ENCODE measurements at places on chromosomes 11 and 22. TPM values are rescaled to one million over a fixed set of nuclear protein-coding genes. Genes with fewer than 3 reads are reported as not detected.

The YPEL4 gene
- total RNA-seq = 0.54 TPM

The TAGLN gene
- total RNA-seq = 2.1 TPM

The OR56A1 gene
- total RNA-seq = not detected

- H3K36me3 ChIP-seq = no peaks in the 10 kb centered on the region
- H3K4me3 ChIP-seq = no peak overlapping the region
- H3K4me1 ChIP-seq = no peaks in the 10 kb centered on the region
- no peak overlapping the region for H3K27ac ChIP-seq
- no peak for DNase-seq
- H3K27me3 ChIP-seq = peaks cover 29% of the 10 kb centered on the region
Measured at GRCh38 chr22:44906248-44906936, 103.4 kb downstream of the PHF21B start.

DNA sequence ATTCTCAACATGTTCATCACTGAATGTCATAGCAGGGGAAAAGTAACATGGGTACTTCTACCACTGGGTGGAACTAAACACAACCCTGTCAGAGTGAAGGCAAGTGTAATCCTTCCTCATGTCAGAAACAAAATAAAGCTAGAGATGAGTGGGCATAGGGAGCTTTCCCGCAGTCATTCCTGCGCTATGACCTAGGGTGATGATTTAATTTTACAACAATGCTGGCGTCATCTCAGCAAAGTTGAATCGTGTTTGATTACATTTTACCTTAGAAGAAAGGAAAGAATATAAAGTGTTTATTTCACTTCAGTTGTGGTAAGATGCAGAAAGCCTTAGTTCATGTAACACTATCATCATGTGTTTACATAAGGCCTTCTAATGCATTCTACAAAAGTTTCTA, 355.6 kb downstream of the METTL15 start:
- H3K4me3 ChIP-seq = no peak overlapping the region
- no peaks in the 10 kb centered on the region for H3K36me3 ChIP-seq
- no peak for DNase-seq
- no peaks in the 10 kb centered on the region for H3K27me3 ChIP-seq

- H3K27me3 ChIP-seq = no peaks in the 10 kb centered on the region
- no peaks in the 10 kb centered on the region for H3K36me3 ChIP-seq
- H3K27ac ChIP-seq = no peak overlapping the region
- no peak for DNase-seq
Measured at GRCh38 chr11:121039971-121040613, 16.2 kb downstream of the TBCEL start.

GRCh38 chr22:49856343-49856742, 2.7 kb downstream of the ZBED4 start:
- H3K36me3 ChIP-seq = peaks cover 3% of the 10 kb centered on the region
- H3K27ac ChIP-seq = no peak overlapping the region
- peaks cover 44% of the 10 kb centered on the region for H3K4me1 ChIP-seq
- DNase-seq = no peak

- H3K36me3 ChIP-seq = peaks cover 3% of the 10 kb centered on the region
- H3K27ac ChIP-seq = no peak overlapping the region
- peaks cover 38% of the 10 kb centered on the region for H3K4me1 ChIP-seq
Measured at GRCh38 chr22:47091246-47091651, 328.8 kb downstream of the TBC1D22A start.

GRCh38 chr11:83292709-83293456, 6.7 kb upstream of the CCDC90B start:
- H3K4me1 ChIP-seq = peaks cover 11% of the 10 kb centered on the region
- no peak overlapping the region for H3K27ac ChIP-seq
- H3K27me3 ChIP-seq = peaks cover 2% of the 10 kb centered on the region
- peak overlapping the region; percentile 58 for H3K4me3 ChIP-seq

GRCh38 chr11:73451896-73452295, 75.7 kb downstream of the RELT start:
- H3K27ac ChIP-seq = no peak overlapping the region
- no peaks in the 10 kb centered on the region for H3K4me1 ChIP-seq
- H3K36me3 ChIP-seq = no peaks in the 10 kb centered on the region
- H3K4me3 ChIP-seq = no peak overlapping the region
- DNase-seq = no peak

- H3K4me1 ChIP-seq = no peaks in the 10 kb centered on the region
- no peak overlapping the region for H3K4me3 ChIP-seq
- H3K27me3 ChIP-seq = no peaks in the 10 kb centered on the region
- H3K27ac ChIP-seq = no peak overlapping the region
Measured at GRCh38 chr11:29482510-29482909, 534.3 kb downstream of the KCNA4 start.

- no peaks in the 10 kb centered on the region for H3K27me3 ChIP-seq
- peaks cover 81% of the 10 kb centered on the region for H3K36me3 ChIP-seq
- peaks cover 64% of the 10 kb centered on the region for H3K4me1 ChIP-seq
- peak overlapping the region; percentile 100 for H3K27ac ChIP-seq
Measured at GRCh38 chr22:41939981-41940831, 6.7 kb downstream of the CENPM start.

Measured in activated naive CD4-positive, alpha-beta T cell treated with anti-CD3 and anti-CD28 coated beads for 36 hours (primary cell).